ENCODE measurements at places on chromosomes 7 and 10. TPM values are rescaled to one million over a fixed set of nuclear protein-coding genes. Genes with fewer than 3 reads are reported as not detected.

Gene GATA3
- 32.9 TPM for total RNA-seq

Gene HOXA9
- total RNA-seq = not detected

Gene AGAP5
- total RNA-seq = 7.5 TPM

Gene CDHR1
- total RNA-seq = 1.8 TPM

Gene HOXA1
- total RNA-seq = 0.15 TPM

Gene TFR2
- 17.7 TPM for total RNA-seq

Gene HPSE2
- total RNA-seq = not detected

Measured in activated CD8-positive, alpha-beta memory T cell treated with anti-CD3 and anti-CD28 coated beads for 36 hours (primary cell).